ENCODE measurements at places on chromosomes 3 and 15.
A peak's percentile ranks its signal among the peaks of the same experiment; 100 is the strongest.

DNA sequence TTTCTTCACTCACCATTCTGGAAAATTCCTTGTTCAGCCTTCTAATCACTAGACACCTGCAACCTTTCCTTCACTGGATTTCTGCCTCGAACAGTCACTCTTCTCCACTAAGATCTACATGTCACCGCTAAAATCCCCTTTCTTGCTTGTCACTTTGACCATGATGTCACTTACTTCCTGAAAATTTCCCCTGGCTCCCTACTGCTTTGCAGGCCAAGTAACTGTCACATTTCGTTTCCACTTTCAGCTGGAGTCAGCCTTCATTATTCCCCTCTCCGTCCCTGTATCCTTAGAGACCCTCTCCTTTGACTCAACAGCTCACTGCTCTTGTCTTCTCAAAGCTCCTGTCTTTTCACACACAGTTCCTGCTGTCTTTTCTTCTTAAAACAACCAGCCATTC lies 15.9 kb downstream of the CHL1 start:
- no peak for DNase-seq

DNA sequence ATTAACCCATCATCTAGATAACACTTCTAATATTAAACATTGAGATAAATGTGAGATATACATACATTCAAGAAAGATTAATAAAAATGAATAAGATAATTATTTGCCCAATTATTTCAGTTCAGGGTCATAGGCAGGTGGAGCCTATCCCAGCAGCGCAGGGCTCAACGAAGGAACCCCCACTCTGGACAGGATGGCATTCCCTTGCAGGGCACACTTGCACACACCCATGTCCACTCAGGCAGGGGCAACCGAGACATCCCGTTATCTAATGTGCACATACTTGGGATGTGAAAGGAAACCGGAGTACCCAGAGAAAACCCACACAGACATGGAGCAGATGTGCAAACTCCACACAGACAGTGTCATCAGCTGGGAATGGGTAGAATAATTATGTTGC lies 175.4 kb upstream of the CMC1 start:
- DNase-seq, result no peak

DNA sequence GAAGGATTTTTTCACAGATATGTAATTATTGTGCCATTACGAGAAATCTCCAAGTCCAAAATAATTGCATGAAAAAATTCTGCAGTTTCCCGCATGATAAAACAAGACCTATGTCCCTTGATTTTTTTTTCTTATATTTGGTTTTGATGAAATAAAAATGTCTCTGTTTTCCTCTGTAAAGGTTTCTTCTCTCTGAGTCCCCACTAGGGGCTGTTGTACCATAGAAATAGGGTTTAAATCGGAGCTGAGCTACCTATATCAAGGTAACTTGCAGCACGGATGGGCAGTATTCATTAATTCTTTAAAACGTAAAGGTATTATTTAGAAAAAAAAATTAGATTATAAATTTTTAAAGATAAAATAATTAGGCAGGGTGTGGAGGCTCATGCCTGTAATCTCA lies 66.6 kb upstream of the IGF1R start:
- no peak for DNase-seq

GRCh38 chr15:101068961-101069653 lies 149.9 kb downstream of the LRRK1 start:
- no peak for DNase-seq

GRCh38 chr3:135807879-135808278 lies 157.6 kb upstream of the PPP2R3A start:
- no peak for DNase-seq

GRCh38 chr3:57556459-57557084 lies 498 bp downstream of the PDE12 start:
- DNase-seq, result peak; percentile 42

GRCh38 chr15:52085299-52085698 lies 27.3 kb downstream of the BCL2L10 start:
- DNase-seq, result no peak

Data from hematopoietic multipotent progenitor cell treated with erythropoietin and hydrocortisone succinate and interleukin-3 and kit ligand, for 6 days (in vitro differentiated cells).